Fibroblast of skin of right quadriceps (primary cell): ENCODE measurements at places on chromosomes 5 and 9.

- no peak for DNase-seq
These were observed 184.0 kb downstream of the PBX3 start for GRCh38 chr9:125931211-125931610.

DNA sequence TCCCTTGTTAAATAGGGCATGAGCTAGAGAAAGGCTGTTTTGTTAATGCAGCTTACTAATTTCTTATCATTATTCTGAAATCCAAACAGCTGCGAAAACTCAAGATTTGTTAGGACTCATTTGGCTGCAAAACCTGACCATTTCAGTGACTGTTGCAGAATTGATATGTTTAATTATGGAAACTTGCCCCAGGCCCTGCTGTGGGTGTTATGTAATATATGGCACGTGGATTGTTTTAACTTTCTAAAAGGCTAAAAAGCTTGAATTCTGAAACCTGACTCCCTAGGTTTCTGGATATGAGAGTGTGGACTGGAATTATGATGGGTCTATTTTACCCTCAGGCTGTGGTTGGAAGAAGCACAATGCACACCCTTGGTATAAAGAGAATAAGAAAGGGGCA lies 4.4 kb downstream of the IL9 start:
- no peak for DNase-seq

- DNase-seq, result no peak
These were observed 73.1 kb upstream of the TBC1D9B start for GRCh38 chr5:179980767-179981166.

DNA sequence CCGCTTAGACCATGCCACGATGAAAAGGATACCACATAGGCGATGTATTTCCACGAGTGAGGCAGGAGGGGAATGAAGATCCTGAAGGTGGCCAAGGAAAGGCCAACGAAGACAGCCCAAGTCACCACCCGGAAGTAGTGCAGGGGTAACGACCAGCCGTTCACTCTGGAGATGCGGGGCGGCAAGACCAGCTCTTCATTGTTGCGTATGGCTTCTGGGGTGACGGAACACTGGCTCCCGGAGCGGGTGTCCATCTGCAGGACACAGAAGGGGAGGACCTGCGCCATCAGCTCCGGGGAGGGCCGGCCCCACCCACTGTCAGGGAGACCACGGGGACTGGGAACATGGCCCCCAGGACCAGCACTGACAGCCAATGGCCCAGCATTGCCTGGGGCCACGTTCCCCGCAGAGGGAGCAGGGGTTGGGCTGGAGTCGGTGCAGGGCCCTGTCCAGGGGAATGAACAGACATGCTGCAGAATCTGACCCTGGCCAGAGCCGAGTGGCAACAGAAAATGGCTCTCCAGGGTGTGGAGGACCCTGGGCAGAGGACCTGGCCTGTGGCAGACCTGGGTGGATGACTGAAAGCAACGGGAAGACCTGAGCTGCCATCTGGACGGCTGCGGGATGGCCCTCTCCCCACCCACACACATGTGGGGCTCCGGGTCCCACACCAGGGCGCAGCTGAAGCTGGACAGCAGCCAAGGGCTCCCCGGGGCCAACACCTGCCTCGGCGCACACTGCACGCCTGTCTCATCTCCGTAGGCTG lies 17.7 kb downstream of the ZDHHC11B start:
- peak; percentile 1 for DNase-seq

- DNase-seq, result no peak
These were observed 46.0 kb downstream of the TRIM32 start for GRCh38 chr9:116733010-116733641.

GRCh38 chr9:17063535-17064135 lies 71.2 kb upstream of the CNTLN start:
- DNase-seq, result peak; percentile 45

DNA sequence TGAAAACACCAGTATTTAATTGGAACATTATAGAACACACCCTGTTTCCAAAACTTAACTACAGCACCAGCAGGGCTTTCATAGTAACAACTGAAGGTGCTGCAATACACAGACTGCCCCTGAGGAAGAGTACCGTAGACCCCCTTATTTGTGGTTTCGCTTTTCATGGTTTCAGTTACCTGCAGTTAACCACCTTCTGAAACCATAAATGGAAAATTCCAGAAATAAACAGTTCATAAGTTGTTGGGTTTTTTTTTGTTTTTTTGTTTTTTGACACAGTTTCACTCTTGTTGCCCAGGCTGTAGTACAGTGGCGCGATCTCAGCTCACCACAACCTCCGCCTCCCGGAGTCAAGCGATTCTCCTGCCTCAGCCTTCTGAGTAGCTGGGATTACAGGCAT lies 9.5 kb upstream of the GLDC start:
- no peak for DNase-seq

- no peak for DNase-seq
These were observed 18.7 kb downstream of the CPLX2 start for GRCh38 chr5:175889910-175890684.

GRCh38 chr9:92170848-92171247 lies 55.6 kb upstream of the SPTLC1 start:
- DNase-seq, result no peak

DNA sequence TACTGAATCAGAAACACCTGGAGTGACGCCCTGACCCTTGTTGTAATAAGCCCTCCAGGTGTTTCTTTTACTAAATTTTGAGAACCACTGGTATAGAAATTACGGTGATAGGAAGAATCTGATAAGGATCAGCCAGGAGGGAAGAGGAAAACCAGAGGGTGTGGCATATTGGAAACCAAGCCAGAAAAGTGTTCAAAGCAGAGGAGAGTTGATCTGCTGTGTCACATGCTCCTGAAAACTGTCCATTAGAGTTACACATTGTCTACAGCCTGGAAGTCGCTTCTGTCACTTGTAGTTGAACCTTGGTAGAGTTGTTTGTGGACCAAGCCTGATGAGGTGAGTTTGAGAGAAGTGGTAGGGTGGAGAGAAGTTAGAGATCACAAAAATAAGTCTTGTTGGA lies 497.4 kb downstream of the ENC1 start:
- no peak for DNase-seq

DNA sequence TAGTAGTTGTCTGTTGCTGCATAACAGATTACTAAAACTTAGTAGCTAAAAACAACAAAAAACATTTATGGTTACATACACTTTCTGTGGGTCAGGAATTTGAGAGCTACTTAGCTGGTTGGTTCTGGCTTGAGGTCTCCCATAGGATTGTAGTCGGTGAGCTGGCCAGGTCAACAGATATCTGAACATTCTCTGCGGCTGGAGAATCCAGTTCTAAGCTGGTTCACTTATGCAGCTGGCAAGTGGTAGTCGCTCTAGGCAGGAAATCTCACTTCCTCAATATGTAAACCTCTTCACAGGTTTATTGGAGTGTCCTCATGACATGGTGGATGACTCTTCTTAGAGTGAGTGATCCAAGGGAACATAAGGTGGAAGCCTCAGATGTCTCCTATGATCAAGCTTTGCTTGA lies 65.7 kb upstream of the TNFAIP8 start:
- DNase-seq, result no peak

DNA sequence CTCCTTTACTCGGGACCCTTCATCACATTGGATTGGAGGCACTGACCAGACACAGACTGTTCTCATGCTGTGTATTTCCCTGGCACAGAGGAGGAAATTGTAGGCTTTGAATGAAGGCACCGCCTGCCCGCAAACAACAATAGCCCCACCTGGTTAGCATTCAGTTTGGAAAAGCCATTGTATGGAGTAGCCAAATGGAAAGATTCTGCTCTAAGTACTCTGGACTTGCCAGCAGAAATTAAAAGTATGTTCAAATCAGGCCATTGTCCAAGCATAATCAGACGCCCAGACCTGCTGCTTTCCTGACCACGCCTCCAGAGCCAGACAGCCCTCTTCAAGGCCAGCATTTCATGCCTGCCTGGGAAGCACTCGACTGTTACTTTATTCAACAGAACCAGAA lies 8.0 kb upstream of the SEMA4D start:
- DNase-seq, result no peak

DNA sequence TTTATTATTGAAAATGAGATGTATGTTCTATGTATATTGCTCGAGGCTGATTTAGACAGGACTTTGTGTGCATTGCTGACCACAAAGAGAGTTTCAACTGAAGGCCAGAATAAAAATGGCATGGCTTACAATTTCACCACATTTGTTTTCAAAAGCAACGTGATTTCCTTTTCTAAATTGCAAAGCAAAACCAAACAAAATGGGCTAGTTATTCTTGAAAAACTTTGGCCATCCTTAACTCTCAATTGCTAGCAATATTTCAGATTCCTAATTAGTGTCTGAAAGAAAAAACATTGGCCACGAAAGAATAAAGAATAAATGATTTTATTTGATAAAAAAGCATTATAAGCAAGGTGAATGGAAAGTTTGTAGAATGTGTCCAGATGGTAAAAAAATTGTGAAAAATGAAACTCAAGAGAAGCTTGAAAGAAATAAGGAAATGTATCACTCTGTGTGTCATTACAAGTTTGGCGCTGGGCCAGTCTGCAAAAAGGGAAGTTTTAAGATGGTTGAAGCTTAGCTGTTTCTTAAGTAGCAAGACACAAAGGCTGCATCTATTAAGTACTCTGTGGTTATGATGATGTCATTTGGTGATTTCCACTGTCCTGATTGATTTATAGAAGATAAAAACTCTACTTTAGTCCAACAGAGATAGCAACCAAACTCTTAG lies 89.2 kb upstream of the PRLR start:
- peak; percentile 84 for DNase-seq

- DNase-seq, result peak; percentile 74
These were observed 653.1 kb upstream of the KLF4 start for GRCh38 chr9:108142504-108143201.

DNA sequence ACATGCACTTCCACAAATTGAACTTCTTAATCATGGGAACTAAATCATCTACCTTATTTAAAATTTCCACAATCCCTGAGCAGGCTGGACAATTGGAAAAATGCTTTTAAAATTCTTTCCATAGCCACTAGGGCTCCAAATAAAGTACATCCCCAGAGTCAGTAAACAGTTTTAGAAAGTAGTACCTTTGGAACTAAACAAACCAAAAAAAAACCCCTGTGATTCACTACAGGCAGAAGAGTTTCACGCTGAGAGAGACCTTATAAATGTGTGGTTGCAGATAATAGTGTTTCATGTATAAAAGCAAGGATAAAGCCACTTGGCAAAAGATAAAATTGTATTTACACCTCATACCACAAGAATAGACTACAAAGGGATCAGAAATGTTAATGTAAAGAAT lies 11.8 kb upstream of the HMGCR start:
- DNase-seq, result no peak

DNA sequence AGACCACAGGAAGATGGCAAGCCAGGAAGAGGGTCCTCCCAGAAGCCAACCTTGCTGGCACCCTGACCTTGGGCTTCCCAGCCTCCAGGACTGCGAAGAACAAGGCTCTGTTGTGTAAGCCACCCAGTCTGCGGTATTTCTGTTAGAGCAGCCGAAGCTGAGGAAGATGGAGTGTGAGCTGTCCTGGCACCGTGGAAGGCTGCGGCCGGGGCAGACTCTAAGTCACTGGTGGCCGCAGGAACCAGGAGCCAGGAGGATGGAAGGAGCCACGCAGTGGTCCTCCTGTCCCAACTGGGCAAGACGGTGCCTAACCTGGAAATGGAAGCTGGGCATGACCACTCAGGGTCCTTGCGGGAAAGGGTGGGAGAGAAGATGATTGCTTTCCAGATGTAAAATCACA lies 89.1 kb downstream of the ZNF354C start:
- DNase-seq, result no peak

DNA sequence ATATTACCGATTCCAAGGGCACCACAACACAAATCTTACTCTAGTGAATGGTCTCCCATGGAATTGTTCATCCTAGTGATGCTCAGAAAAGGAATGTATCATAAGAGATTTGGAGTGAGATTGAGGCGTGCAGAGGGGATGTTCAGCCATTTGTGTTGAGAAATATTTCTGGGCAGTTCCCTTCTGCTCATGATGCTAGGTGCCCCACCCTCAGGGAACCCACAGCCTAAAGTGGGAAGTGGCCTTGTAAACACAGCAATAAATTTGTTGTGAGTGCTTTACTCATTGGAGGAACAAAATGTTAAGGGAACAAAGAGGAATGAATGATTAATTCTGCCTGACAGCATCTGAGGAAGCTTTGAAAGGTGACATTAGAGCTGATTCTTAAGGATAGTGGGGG lies 129.9 kb downstream of the TLE4 start:
- DNase-seq, result no peak

DNA sequence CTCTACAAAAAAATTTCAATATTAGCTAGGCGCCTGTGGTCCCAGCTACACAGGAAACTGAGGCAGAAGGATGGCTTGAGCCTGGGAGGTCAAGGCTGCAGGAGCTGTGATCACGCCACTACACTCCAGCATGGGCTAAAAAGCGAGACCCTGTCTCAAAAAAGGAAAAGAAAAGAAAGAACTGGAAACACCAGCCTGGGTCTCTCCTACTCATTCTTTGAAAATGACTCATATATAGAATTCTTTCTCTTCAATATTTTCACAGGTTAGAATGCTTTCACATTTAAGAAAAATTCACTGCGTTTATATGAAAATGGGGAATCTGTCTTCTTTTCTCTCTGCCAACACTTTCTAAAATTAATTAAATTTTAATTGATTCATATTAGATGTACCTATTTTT lies 115.6 kb downstream of the TRPM6 start:
- no peak for DNase-seq

GRCh38 chr5:32251871-32252458 lies 60.8 kb downstream of the MTMR12 start:
- no peak for DNase-seq

DNA sequence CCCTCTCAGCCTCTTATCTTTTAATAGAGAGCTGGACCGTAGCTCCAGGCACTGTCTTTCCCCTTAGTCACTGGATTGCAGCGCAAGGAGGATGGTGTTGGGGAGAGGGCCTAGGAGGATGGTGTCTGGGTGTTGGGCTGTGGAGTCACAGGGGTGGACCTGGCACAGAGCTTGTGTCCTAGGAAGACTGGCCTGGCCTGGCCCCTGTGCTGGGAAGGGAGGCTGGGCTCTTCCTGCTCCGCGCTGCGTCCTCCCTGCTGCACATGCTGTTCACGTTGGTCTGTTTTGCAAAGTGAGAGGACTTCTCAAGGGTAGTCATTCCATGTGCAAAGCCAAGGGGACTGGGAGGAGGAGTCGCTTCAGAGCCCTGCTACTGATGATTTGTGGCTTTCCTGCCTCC lies 123.9 kb downstream of the EHMT1 start:
- no peak for DNase-seq

DNA sequence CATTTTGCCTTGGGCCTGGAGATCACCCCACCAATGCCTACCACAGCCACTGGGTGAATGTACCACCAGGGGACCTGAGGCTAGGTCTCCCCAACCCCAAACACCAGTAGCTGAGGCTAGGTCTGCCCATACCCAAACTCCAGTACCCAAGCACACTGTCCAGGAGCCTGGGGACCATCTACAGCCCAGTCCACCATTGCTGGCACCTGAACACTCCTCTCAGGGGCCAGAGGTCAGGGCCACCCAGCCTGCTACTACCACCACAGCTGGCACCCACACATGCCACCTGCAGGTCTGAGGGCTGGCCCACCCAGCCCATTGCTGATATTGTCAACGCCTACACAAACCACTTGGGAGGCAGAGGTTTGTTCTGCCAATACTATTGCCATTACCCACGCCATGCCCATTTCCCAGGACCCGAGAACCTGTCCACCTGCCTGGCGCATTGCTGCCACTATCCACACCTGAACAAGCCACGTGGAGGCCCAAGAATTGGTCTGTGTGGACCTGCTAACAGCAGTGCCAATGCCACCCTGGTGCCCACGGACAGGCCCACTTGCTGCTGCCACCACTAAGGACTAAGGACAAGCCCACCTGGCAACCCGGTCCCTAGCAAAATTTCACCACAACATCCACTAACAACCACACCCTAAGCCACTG lies 59.2 kb downstream of the ZDHHC21 start:
- DNase-seq, result no peak

GRCh38 chr9:129524582-129525270 lies 96.2 kb downstream of the C9orf50 start:
- no peak for DNase-seq
